ENCODE measurements at places on chromosomes 5 and 9.

DNA sequence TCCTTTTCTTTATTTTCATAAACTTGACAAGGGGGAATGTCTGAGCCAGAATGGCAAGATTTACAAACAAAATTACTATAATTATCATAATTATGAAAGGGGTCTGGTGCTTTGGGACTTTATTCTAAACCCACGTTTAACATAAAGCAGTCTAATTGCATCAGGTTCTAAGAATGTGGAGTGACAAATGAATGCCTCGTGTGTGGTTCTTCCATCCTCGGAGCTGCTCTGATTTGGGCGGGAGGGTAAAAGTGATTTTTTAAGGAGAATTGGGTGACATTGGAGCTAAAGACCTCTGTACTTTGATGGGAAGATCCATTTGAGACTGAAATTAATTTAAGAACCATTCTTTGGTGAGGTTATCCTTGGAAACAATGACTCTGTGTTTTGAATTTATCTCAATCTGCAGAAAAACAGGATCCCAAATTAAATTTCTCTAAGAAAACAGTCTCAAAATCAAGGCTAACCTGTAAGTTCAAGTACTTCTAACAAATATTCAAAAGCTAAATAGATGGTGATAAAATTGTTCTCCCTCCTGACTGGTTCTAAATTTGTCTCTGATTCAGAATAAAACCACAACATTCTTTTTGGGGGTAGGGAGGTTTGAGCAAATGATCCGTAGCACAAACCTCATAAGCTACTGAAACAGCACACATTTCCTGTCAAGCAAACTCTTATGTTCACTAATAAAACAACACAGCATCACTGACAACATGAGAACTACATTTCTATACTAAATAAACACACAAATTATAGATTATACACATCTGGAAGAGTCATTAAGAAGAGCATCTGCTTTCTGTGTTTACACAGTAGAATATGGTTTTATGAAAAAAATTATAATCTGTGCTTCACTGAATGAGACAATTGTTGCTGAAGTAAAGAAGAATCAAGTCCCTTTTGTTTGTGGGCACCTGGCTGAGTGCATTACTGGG, 85.5 kb downstream of the DCP2 start:
- no peak overlapping the region for H3K4me3 ChIP-seq
- no peak for DNase-seq
- no peak overlapping the region for H3K27ac ChIP-seq
- peaks cover 2% of the 10 kb centered on the region for H3K27me3 ChIP-seq
- H3K4me1 ChIP-seq = no peaks in the 10 kb centered on the region

DNA sequence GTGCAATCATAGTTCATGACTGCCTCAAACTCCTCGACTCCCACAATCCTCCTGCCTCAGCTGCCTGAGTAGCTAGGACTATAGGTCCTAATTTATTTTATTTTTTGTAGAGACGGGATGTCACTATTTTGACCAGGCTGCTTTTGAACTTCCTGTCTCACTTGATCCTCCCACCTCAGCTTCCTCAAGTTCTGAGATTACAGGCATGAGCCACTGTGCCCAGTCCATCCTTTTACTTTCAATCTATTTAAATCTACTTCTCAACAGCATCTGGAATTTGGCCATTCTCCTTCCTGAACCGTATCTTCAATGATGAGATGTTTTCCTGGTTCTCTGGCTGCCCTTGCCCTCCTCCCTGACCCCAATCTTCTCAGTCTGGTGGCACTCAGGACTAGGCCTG, 12.2 kb upstream of the GRIN1 start:
- H3K36me3 ChIP-seq = no peaks in the 10 kb centered on the region
- no peak for DNase-seq
- peak overlapping the region; percentile 94 for H3K27ac ChIP-seq
- peak overlapping the region; percentile 90 for H3K4me3 ChIP-seq

DNA sequence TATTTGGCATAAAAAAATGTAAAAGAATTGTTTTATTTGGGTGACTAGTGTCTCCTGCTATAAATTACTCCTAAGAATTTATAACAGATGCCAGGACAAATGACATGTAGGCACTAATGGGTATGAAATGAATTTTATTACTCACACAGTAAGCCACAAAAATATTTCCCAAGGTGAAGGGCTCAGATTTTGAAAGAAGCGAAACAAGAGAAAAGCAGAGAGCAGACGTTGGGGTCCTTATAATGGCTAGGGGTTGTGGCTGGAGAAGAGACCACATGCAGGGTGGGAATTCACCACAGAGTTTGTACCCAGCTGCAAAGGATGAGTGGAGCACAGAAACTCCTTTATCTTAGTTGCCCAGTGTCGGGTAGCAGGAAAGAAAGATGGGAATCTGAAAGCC, 45.0 kb upstream of the PRR16 start:
- no peaks in the 10 kb centered on the region for H3K36me3 ChIP-seq
- no peaks in the 10 kb centered on the region for H3K4me1 ChIP-seq
- H3K4me3 ChIP-seq = no peak overlapping the region
- no peaks in the 10 kb centered on the region for H3K27me3 ChIP-seq
- DNase-seq = no peak
- H3K27ac ChIP-seq = no peak overlapping the region

DNA sequence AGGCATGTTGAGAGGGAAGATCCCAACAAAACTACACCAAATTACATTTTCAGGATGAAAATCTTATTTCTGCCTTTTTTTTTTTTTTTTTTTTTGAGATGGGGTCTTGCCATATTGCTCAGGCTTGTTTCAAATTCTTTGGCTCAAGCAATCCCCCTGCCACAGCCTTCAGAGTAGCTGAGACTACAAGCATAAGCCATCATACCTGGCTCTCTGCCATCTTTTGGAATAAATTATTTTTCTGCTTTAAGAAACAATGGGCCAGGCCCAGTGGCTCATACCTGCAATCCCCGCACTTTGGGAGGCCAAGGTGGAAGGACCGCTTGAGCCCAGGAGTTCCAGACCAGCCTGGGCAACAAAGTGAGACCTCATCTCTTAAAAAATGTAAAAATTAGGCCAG, 14.3 kb downstream of the AFF4 start:
- no peaks in the 10 kb centered on the region for H3K27me3 ChIP-seq
- H3K36me3 ChIP-seq = peaks cover 19% of the 10 kb centered on the region
- peaks cover 30% of the 10 kb centered on the region for H3K4me1 ChIP-seq
- H3K4me3 ChIP-seq = no peak overlapping the region
- DNase-seq = no peak

GRCh38 chr5:122924203-122924602, 78.8 kb downstream of the SNX24 start:
- no peak for DNase-seq
- H3K4me3 ChIP-seq = no peak overlapping the region
- H3K4me1 ChIP-seq = peaks cover 4% of the 10 kb centered on the region
- no peaks in the 10 kb centered on the region for H3K27me3 ChIP-seq

- no peaks in the 10 kb centered on the region for H3K27me3 ChIP-seq
- H3K4me3 ChIP-seq = no peak overlapping the region
- peak overlapping the region; percentile 87 for H3K27ac ChIP-seq
- H3K36me3 ChIP-seq = peaks cover 22% of the 10 kb centered on the region
- H3K4me1 ChIP-seq = peaks cover 18% of the 10 kb centered on the region
These were observed 148.7 kb downstream of the CDK5RAP2 start for GRCh38 chr9:120431268-120431667.

- no peaks in the 10 kb centered on the region for H3K36me3 ChIP-seq
- peaks cover 2% of the 10 kb centered on the region for H3K27me3 ChIP-seq
- no peak for DNase-seq
- H3K27ac ChIP-seq = no peak overlapping the region
- H3K4me3 ChIP-seq = no peak overlapping the region
- H3K4me1 ChIP-seq = no peaks in the 10 kb centered on the region
These were observed 87.3 kb upstream of the GRAMD2B start for GRCh38 chr5:126335886-126336285.

DNA sequence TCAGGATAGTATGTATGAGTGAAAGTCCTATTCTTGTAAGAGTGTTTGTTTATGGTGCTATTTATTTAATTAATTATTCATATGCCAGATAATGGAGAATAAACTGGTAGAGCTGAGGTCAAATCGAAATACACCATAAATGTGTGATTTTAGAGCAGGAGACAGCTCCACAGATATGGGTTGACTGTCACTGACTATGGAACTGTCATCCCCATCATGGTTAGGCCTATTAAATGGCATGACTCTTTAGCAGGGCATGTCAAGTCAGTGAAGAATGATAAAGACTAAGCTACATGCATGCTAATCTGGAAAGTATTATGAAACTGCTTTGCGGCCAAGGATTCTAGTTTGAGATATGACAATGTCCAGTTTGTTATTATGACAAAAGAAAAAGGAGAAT, 658.6 kb downstream of the ISL1 start:
- no peak for DNase-seq
- H3K4me3 ChIP-seq = no peak overlapping the region
- H3K4me1 ChIP-seq = no peaks in the 10 kb centered on the region
- no peak overlapping the region for H3K27ac ChIP-seq

DNA sequence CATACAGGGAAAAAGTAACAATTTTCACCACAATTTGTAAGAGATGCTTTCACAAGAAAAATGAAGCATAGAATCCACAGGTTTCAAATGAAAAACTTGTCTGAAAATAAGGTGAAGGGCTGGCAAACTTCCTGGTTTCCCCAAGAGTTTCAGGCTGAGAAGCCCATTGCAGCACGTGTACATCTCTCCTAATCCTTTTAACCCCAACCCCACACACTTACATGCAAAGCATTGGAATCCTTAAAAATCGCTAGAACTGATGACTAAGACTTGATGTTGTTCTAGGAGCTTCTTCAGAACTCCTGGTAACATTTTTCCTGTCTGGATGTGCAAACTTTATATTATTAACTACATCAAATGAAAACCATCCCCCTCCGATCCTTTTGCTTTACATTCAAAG, 317.8 kb upstream of the RGMB start:
- H3K27ac ChIP-seq = no peak overlapping the region
- DNase-seq = no peak
- H3K4me1 ChIP-seq = no peaks in the 10 kb centered on the region
- H3K4me3 ChIP-seq = no peak overlapping the region
- peaks cover 2% of the 10 kb centered on the region for H3K27me3 ChIP-seq
- no peaks in the 10 kb centered on the region for H3K36me3 ChIP-seq

- H3K36me3 ChIP-seq = peaks cover 16% of the 10 kb centered on the region
- DNase-seq = no peak
- H3K4me3 ChIP-seq = no peak overlapping the region
- H3K27ac ChIP-seq = peak overlapping the region; percentile 8
- peaks cover 30% of the 10 kb centered on the region for H3K4me1 ChIP-seq
These were observed 2.0 kb downstream of the FCHSD1 start for GRCh38 chr5:141649056-141649688.

DNA sequence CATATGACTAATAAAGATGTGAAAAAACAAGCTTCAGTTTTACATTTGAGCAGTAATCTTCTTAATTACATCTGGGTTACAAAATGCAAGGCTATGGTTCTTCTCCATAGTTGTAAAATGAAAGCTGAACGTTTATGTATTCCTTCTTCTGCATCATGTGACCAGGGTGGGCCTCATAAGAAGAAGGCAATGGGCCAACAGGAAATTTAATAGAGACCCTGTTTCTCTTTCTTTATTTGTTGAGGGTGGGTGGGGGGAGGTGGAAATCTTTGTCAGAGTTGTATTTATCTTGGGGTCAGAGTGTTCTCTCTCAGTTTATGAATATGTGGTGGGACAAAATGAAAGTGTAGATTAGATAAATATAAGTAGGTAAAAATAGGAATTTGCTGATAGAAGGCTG, 418.8 kb downstream of the TLE4 start:
- H3K36me3 ChIP-seq = peaks cover 3% of the 10 kb centered on the region
- H3K4me3 ChIP-seq = no peak overlapping the region
- no peak overlapping the region for H3K27ac ChIP-seq
- no peak for DNase-seq
- peaks cover 5% of the 10 kb centered on the region for H3K4me1 ChIP-seq

DNA sequence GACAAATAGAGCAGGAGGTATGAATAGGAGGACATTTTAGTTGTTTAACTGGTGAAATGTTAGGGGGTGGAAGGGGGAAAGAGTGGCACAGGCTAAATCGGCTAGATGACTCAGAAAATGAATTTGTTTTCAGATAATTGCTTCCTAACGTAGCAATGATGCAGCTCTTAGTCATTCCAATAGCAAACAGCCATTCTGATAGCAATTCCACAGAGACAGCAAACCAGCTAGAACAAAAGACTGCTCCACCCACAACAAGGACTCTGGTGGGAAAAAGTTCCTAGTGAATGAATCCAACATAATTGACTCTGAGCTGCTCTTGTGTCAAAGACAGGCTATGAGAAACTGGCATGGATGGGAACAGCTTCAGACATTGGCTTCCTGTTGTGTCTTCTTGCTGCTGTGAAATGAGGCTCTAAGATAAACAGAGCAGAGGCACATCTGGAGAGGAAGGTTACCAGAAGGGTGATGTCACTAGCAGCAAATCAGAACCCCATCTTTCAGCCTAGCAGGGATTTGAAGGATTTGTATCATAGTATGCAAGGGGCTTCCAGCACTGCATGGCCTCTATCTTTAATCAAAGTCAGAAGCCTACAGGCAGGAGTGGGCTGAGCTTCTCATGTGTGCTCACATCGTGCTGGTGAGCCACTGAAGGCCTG, 28.1 kb upstream of the F2RL1 start:
- no peak overlapping the region for H3K27ac ChIP-seq
- no peak overlapping the region for H3K4me3 ChIP-seq
- peaks cover 8% of the 10 kb centered on the region for H3K4me1 ChIP-seq

DNA sequence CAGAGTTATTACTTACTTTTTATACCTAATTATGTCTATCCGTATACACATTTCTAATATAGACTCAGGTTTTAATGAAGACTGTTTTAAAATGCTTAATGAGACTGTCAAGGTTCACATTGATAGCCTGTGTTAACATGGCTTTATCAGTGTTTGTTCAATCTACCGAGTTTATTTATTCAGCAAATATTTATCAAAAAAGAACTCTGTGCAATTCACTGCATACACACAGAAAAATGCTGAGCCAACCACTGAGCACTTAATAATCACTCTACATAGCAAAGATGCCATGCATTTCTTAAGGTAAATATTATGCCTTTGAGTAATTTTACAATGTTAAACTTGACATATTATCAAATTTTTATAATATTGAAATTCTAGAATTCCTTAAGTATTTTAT, 428.2 kb downstream of the ANXA1 start:
- no peak overlapping the region for H3K4me3 ChIP-seq
- H3K27me3 ChIP-seq = no peaks in the 10 kb centered on the region
- no peaks in the 10 kb centered on the region for H3K4me1 ChIP-seq

GRCh38 chr9:101465326-101465915, 29.8 kb upstream of the ALDOB start:
- no peak overlapping the region for H3K4me3 ChIP-seq
- no peaks in the 10 kb centered on the region for H3K36me3 ChIP-seq
- H3K27me3 ChIP-seq = peaks cover 18% of the 10 kb centered on the region
- no peaks in the 10 kb centered on the region for H3K4me1 ChIP-seq

GRCh38 chr9:114235033-114235661, 79.8 kb downstream of the COL27A1 start:
- H3K4me3 ChIP-seq = no peak overlapping the region
- no peak overlapping the region for H3K27ac ChIP-seq
- DNase-seq = no peak
- peaks cover 12% of the 10 kb centered on the region for H3K27me3 ChIP-seq

DNA sequence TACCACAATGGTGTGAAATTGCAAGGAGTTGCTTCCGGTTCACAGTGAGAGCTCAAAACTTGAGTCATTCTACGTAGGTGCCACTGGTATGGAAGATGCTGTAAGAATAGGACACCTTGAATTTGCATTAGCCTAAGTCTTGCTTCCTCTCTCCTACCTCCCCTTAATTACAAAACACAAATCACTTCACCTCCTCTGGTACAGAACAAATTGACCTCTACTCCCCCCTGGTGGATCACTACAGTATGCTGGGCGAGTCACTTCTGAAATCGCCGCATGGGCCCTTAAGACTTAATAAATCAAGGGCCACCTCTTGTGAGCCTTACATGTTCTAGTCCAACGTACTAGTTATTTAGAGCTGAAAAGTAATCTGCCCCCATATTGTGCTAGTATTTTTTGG, 145.3 kb upstream of the SMARCA2 start:
- H3K27ac ChIP-seq = no peak overlapping the region
- peak; percentile 12 for DNase-seq
- H3K36me3 ChIP-seq = no peaks in the 10 kb centered on the region
- peaks cover 4% of the 10 kb centered on the region for H3K4me1 ChIP-seq
